ENCODE measurements at places on chromosomes 1 and 21.
A peak's percentile ranks its signal among the peaks of the same experiment; 100 is the strongest.

- no peak for DNase-seq
Measured at GRCh38 chr1:6316240-6317097, 55.6 kb upstream of the GPR153 start.

GRCh38 chr1:44423591-44424537 is 18.8 kb downstream of the RNF220 start:
- peak; percentile 73 for DNase-seq

DNA sequence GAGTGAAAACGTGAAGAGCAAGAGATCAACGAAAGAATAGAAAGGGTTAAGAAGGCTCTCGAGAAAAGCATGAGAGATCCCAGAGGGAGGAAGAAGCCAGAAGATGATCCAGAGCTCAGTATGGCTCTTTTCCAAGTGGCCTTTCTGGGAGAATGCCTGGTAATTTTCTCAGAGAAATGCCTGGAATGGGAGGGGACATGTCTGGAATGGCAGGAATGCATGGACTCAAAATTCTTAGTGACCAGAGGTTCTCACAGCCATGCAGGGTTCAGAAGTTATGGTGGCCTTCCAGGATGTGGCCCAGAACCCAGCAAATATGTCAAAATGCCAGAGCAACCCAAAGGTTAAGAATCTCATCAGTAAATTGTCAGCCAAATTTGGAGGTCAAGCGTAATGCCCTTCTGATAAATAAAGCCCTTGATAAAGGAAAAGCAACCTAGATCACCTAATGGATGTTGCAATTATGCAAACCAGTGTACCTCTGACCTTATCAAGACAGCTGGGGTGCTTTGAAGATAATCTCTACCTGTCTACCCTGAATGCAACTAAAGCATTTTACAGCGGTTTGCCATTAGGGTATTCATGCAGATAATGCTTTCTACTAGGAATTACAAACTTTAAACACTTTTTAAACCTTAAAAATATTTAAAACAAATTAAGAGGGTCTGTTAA is 53.1 kb downstream of the NBPF6 start:
- no peak for DNase-seq

- no peak for DNase-seq
Measured at GRCh38 chr21:37452227-37452626, 85.7 kb downstream of the DYRK1A start.

DNA sequence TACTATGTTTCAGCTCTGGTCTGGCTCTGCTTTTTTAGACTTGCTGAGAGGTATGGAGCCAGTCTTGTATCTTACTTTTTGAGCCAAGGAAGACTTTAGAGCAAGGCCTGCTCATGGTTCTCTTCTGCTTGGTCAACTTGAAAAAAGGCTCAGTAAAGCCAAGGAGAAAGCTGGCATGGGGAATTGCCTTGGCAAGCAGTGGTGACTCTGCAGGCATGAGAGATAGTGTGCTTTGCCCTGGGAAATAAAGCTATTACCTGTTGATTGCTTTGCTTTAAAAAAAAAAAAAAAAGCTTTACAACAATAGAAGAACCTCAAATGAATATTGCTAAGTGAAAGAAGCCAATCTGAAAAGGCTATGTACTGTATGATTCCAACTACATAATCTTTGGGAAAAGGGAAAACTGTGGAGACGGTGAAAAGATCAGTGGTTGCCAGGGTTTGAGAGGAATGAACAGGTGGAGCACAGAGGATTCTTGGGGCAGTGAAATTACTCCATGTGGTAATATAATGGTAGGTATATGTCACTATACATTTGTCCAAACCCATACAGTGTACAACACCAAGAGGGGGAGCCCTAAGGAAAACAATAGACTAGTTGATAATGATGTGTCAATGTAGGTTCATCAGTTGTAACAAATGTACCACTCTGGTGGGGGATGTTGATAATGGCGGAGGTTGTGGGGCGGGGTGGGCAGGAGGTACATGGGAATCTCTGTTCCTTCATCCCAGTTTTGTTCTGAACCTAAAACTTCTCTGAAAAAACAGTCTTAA is 87.6 kb downstream of the HMCN1 start:
- DNase-seq, result no peak

DNA sequence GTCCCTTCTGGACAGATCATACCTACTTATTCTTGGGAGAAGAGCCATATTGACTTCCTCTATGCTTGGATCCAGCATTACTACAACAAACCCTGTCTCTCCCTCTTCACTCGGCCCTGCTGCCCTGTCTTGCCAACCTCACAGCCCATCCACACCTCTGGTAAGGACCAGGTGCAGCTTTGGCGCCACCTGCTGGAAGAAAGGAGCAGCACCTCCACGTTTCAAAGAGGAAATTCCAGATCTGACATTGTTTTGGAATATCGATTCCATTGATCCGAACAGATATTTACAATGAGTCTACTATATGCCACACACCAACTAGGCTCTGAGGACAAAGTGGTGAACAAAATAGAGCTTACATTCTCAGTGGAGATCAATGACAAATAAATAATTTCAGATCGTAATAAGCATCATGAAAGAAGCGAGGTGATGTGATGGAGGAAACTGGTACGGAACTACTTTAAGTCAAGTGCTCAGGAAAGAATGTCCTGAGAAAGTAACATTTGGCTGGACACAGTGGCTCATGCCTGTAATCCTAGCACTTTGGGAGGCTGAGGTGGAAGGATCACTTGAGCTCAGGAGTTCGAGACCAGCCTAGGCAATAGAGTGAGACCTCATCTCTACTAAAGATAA is 18.7 kb downstream of the MFSD2A start:
- DNase-seq, result peak; percentile 71

GRCh38 chr1:203693721-203694120 is 67.1 kb downstream of the ATP2B4 start:
- no peak for DNase-seq

DNA sequence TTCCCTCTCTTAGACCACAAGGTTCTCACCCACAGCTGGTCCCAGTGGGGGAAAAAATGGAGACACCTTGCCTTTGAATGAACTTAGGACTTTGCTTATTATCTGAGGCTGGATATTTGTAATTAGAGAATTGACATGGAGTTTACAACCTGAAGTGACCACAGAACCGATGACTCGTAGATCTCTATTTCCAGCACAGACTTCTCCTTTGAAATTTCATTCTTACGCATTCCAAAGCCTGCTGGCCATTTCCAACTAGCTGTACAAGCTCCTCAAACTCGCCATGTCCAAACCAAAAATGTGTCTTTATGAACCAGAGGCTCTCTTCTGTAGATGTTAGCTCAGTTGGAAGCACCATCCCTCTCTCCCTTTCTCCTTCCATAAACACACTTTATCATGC is 12.0 kb downstream of the RAB7B start:
- no peak for DNase-seq

GRCh38 chr1:115186711-115187265 is 97.5 kb upstream of the TSPAN2 start:
- no peak for DNase-seq

DNA sequence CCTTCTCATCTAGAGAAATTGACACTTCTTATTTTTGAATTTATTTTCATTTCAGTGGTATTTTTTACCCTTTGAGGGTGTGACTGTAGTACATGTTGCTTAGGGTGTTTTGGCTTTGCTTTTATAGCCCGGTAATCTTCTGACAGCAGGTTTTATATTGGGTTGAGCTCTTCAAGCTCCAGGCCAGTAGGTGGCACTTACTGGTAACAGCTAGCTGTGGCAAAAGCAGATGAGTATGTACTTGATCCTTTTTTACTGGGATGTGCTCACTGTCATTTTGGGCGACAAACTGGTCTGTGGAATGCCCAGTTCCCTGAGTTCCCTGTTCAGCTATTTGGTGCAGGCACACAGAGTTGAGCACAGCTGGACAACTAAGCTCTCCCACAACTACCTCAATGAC is 916.2 kb upstream of the B3GALT2 start:
- peak; percentile 4 for DNase-seq

DNA sequence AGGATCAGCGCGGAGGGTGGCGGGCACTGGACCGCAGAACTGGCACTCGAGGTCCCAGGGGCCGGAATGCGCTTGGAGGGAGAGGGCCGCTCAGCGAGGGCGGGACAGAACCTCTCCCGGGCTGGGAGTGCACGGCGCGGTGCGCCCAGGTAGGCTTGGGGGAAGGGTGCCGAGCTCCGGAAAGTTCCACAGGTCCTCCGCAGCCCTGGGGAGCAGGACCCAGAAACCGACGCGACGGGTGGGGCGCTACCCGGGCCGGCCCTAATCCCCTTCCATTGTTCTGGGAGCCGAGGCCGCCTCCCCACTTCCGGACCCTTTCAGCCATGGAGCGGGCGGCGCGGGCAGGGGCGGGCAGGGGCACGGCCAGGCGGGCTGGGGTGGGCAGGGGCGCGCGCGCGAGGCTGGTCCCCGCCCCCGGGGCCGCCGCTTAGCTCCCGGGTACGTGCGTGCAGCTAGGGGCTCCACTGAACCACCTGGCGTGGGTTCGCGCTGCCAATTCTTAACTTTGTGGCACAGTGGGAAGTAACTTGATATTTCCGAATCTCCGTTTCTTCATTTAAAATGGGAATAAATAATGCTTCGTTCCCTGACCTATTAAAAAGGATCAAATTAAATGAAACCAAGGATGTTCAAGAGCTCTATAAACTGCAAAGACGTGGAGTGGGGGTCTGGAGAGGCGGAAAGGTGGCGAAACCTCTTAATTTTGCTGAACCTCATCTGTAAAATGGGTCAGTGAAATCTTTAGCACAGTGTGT is 20.7 kb downstream of the LGR6 start:
- DNase-seq, result no peak

DNA sequence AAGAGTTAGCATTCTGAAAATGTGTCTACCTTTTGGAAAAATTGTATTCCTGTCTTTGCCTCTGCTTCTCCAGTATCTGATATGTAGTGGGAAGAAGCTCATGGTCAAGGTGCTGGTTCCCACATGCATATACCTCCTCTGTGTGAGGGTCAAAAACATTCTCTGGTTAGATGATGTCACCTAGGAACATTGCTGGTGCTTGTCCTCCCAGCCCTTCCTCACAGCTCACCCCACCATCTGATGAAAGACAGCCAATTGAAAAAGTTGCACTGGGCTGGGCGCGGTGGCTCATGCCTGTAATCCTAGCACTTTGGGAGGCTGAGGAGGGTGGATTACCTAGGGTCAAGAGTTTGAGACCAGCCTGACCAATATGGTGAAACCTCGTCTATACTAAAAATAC is 154.4 kb downstream of the NR5A2 start:
- DNase-seq, result no peak

- DNase-seq, result no peak
Measured at GRCh38 chr1:203867802-203868201, 6.4 kb downstream of the SNRPE start.

GRCh38 chr1:21703318-21703963 is 34.3 kb upstream of the RAP1GAP start:
- peak; percentile 83 for DNase-seq

DNA sequence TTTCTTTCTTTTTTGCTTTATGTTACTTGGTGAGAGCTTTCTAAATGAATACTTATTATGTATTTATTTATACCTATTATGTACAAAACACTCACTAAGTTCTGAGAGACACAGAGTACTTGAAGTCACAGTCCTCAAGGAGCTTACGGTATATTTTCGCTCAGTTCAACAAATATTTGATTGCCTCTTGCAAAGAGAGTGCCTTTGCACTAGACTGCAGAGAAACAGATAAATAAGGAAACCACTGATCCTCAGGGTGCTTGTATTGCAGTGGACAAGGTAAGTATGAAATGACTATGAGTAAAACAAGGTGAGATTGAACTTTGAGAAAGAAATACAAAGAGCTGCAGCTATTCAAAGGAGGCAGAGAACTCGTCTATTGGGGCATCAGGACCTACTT is 123.3 kb downstream of the C1orf21 start:
- DNase-seq, result no peak

- no peak for DNase-seq
Measured at GRCh38 chr1:15236321-15236721, 10.7 kb upstream of the FHAD1 start.

DNA sequence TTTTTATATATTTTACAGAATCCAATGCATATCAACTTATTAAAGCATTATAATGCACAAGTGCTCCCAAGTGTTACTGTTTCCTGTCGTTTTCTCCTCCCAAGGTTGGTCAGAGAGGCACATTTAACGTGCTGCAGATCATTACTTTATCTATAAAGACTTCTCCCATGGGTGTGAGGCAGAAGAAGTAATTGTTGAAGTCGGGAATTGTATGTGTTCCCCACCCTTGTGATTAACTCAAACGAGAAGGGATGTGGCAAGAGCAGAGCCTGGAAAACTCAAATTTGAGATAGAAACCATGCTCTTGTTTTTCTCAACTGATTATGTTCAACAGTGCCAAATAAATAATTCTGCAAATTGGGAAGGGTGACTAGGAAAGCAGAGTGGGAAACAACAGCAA is 412.5 kb upstream of the ADAMTS5 start:
- no peak for DNase-seq

DNA sequence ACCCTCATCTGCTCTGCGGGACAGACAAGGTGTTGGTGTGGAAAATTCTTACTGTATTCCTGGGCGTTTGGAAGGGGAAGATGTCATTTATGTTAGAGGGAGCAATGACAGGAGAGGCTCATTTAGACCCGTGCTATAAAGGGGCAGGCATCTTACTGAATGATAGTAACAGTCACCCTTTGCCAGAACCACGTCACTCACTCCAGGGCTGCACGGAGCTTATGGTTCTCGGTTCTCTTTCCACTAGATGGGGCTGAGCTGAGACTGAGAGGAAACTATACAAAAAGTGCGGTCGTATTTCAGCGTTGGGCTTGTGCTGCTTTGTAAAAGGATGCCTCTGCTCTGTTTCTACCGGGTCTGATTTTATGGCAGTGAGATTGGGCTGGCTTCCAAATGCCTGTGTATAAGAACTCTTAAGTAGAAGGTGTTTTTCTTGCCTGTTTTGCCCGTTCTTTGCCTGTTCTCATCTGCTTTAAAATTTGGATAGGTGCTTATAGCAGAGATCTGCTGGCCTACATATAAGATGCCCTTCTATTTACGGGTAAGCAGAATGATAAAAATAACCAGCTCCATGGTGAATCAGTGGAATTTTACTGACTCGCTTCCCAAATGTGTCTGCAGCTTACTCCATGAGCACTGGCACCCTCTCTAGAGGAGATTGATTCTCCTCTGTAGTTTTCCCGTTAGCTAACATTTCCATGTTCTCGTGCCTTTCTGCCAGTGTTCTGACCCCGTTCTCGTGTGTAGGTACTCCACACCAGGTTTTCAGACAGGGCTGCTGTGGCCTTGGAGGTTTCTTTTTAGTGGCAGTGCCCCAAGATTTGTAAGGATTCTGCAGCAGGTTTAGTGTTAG is 55.9 kb downstream of the MRPS6 start:
- DNase-seq, result no peak

GRCh38 chr1:35447278-35447677 is 109.9 kb downstream of the KIAA0319L start:
- DNase-seq, result no peak

DNA sequence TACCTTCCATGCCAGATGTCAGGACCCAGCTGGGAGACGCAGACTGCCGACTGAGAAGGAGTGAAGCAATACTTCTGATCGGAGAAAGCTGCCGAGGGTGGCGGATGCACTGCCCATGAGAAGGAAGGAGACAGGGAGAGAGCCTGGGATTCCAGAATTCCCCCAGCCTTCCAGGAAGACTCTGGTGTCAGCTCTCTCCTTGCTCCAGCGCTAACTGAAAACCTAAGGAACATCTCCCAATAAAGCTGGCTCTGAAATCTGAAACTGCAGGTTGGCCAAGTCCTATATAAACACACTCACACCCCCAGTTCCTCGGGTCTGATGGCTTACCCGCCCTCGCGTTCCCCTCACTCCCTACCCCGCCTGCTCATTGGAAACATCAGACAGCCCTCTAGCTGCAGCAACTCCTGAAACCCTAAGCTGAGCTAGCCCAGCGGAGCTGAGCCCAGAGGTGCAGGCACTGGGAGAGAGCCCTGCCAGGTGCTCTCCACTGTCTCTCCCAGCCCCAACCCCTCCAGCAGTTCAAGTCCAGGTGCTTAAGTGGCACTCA is 52.3 kb downstream of the PLEKHA6 start:
- DNase-seq, result no peak

GRCh38 chr1:10402729-10403274 is 3.9 kb downstream of the PGD start:
- DNase-seq, result no peak

All from hematopoietic multipotent progenitor cell treated with erythropoietin and hydrocortisone succinate and interleukin-3 and kit ligand, for 8 days (in vitro differentiated cells).